Inflammatory macrophage treated with lipopolysaccharide for 4 hours (primary cell): ENCODE measurements at places on chromosomes 11 and 22.

DNA sequence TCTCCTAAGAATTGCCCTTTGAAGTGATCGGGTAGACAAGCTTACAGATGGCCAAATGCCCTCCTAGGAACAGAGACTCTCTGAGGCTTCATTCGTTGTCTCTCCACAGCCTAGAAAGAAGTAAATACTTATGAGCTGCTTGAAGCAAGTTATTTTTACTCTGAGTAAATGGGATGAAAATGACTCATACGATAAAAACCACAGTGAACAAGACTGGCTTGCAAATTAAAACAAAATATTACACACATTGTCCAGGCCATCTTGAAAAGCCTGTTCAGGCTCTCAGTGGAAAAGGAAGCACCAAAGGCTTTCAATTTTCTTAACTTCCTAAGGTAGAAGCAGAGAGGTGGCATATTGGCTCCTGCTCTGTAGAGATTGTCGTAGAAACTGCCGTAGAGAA, 294.2 kb downstream of the NELL1 start:
- no peak for DNase-seq

DNA sequence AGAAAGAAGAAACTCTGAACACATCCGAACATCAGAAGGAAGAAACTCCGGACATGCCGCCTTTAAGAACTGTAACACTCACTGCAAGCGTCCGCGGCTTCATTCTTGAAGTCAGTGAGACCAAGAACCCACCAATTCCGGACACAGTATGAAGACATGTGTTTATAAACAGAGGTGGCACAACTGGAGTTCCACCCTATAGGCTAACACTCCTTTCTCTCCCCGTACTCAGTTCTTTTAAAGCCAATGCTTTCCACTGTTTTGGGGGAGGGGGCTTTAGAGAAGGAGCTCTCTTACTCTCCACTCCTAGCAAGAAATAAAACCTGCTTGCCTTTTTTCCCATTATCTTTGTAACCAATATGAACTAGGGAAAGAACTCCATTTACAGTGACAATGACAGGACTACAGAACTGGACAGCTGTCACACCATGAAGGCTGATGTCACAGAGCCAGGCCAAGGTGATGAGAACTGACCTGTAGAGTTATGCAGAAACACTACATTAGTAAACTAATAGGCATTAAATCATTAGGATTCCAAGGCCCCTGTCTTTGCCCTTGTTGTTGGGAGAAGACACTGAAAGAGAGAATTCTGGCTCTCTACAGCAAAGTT, 733 bp downstream of the TRIM5 start:
- peak; percentile 33 for DNase-seq

DNA sequence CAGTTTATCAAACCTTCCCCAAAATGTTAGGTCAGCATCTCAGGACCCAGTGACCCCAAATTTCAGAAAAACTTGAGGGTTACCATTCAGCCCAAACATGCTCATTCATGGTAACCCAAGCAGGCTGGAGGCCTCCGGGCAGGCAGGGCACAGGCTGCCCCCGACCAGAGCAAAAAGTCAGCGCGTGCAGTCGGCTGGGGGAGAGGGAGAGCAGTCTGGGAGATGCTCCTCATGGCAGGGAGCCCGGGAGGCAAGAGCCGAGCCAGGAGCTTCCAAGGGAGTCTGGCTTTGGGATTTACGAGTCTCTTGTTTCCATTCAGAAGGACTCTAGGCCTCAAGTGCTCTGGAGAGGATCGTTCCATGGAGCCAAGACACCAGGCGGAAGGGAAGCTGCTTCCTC, 45.7 kb downstream of the RPUSD4 start:
- DNase-seq, result no peak

- peak; percentile 68 for DNase-seq
Observed at GRCh38 chr11:46006418-46007070, 84.1 kb downstream of the LARGE2 start.

- no peak for DNase-seq
Observed at GRCh38 chr11:69609351-69609750, 31.6 kb upstream of the CCND1 start.

DNA sequence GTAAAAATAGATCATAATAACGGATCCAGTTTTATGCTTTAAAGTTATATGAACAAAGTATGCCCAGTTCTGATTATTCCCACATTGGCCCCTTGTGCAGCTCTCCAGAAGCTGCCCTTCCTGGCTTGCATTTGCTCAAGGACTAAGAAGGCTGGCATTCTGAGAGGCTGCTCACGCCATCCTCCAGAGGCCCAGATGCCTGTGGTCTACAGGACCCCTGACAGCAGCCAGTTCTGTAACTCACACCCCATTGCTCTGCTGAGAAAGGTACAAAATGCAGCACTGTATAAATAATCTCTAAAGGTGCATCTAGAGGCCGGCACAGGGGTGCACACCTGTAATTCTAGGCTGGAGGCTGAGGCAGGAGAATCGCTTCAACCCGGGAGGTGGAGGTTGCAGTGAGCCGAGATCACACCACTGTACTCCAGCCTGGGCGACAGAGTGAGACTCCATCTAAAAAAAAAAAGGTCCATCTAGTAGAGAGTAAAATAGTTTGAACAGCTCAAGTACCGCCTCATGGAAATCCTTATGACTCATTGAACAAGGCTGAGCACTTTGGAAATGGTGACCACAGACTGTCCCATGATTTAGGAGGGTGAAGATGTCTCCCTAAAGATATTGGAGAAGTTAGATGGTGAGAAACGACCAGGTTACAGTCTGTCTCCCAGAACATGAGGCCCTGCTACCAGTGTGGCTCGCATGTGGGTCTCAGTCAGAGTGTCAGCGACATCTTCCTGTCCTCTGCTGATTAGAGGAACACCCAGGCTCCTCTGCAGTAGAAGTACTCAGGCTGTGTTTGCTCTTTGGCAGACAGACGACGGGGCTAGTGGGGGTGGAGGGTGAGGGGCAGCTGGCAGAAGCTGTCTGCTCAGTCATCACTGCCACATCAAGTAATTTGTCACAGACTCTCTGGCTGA, 56.3 kb downstream of the KREMEN1 start:
- peak; percentile 42 for DNase-seq

DNA sequence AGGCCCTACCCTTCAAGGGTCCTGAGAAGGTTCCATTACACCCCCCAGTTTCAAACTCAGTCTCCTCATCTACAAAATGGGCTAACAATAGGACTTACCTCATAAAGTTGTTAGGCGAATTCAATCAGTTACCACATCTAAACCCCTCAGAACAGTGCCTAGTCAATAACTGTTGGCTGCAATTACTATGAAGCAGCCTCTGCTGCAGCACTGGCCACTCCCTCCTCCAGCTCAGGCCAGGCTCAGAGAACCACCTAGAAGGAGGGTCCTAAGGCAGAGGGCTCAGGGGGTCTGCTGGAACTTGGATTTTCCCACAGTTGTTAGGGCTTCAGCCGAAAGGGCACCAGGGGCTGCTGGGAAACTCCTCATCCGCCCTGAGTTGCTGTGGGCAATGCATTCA, 4.7 kb downstream of the FADS3 start:
- no peak for DNase-seq

- DNase-seq, result peak; percentile 60
Observed at GRCh38 chr11:35348898-35349687, 70.3 kb downstream of the SLC1A2 start.

- peak; percentile 75 for DNase-seq
Observed at GRCh38 chr22:22463855-22464540, 44.5 kb downstream of the ZNF280B start.

GRCh38 chr11:72088076-72088808, 7.6 kb downstream of the LRRC51 start:
- DNase-seq, result peak; percentile 16

- DNase-seq, result peak; percentile 100
Observed at GRCh38 chr22:49970528-49971231, 10.1 kb downstream of the PIM3 start.

GRCh38 chr11:74462631-74463030, 4.7 kb downstream of the KCNE3 start:
- DNase-seq, result peak; percentile 42

DNA sequence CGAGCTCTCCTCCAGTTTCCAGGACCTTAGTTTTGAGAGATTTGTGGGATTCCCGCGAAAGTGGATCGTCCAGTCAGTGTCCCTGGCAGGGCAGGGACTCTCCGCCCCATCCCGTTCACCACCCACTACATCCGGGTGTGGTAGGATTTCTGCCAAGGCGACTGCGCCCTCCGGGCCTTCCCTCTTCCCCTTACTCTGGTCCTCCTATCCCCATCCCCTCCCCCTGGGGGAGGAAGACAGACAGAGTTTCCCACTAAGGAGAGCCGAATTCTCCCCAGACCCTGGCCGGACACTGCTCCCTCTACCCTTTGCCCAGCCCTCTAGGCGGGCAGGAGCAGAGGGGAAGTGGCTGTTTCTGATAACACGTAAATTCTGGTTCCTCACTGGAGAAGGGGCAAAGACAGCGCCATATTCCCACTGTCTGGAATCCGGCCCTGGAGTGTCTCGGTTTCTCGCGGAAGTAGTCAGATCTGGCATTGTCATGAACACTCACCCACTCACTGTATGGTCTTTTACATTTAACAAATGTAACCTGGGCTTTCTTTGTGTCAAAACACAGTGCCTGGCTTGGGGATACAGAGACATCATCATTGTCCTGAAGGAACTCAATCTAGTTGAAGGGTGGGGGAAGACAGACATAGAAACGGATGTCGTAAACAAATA, 1.1 kb upstream of the NECTIN1 start:
- DNase-seq, result peak; percentile 76

DNA sequence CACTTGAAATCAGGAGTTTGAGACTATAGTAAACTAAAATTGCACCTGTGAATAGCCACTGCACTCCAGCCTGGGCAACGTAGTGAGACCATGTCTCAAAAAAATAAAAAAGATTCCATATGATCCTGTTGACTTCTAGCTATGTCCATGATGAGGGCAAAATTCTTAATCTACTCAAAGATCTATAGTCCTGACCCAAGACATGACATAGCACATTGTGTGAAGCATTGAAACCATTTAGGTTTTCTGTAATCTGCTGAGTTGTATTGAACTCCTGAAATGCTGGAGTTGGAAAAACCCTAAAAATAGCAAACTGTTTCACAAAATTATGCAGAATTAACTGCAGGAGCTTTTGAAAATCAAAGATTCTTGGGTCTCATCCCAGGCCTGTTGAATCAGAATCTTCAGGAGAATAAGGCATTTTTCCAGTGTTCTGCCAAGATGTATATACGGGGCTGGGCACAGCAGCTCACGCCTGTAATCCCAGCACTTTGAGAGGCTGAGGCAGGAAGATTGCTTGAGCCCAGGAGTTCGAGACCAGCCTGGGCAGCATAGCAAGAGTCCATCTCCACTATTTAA, 29.8 kb upstream of the LDHA start:
- no peak for DNase-seq

GRCh38 chr11:61494381-61494961, 14.1 kb upstream of the LRRC10B start:
- no peak for DNase-seq

GRCh38 chr11:130313383-130314183, 1.1 kb downstream of the ZBTB44 start:
- no peak for DNase-seq

GRCh38 chr22:35627267-35628041, 10.3 kb upstream of the MB start:
- peak; percentile 89 for DNase-seq

DNA sequence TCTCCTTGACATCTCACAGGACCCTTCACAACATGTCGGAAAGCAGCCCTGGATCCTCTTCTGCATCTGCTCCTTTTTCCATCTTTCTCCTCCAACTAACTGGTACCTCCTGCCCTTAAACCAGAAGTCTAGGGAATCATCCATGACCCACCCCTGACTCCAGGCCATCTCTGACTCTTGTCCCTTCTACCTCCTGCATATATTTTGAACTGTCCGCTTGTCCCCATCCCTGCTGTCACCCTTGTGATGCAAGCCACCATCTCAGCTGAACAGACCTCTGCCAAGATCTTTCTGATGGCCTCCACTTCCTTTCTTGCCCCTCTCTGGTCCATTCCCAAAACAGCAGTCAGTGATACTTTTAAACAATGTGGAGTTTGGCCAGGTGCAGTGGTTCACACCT, 7.0 kb downstream of the RIBC2 start:
- no peak for DNase-seq

DNA sequence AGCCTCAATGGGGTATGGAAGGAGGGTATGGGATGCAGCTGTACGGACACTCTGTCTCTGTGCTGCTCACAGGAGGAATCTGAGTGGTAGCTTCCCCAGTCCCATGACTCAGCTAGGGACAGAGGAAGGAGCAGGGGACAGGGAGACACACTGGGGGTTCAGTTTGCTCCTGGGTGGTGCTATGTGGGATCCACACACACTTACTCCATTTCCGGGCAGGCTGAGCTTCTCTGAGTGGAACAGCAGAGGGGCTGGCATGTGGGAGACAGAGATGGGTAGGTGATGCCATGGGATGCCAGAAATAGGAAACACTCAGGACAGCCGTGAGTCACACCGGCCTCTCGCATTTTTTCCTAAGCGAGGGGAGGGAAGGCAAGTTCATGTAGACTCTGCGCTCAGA, 59.2 kb upstream of the KIRREL3 start:
- no peak for DNase-seq

- no peak for DNase-seq
Observed at GRCh38 chr11:18720091-18720807, 5.7 kb downstream of the IGSF22 start.

- no peak for DNase-seq
Observed at GRCh38 chr22:23471698-23472097, 108.4 kb downstream of the IGLL1 start.

DNA sequence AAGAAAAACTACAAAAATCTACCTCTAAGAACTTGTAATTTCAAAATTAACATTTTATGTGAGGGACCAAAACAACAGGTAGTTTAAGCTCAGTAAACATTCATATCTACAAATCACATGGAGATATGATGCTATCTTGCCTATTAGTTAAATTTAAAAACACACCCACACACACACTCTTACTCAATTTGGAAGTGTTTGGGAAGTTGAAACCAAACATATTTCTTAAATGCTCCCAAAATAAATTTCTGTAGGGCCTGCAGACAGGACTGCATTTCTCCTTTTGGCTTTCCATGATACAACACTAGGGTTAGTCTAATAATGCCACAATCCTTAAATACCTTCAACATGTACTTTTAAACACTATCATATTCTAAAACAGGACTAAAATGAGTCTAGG, 7.0 kb downstream of the PITPNB start:
- peak; percentile 86 for DNase-seq

- peak; percentile 45 for DNase-seq
Observed at GRCh38 chr11:3109921-3110706, 52.9 kb upstream of the CARS1 start.

DNA sequence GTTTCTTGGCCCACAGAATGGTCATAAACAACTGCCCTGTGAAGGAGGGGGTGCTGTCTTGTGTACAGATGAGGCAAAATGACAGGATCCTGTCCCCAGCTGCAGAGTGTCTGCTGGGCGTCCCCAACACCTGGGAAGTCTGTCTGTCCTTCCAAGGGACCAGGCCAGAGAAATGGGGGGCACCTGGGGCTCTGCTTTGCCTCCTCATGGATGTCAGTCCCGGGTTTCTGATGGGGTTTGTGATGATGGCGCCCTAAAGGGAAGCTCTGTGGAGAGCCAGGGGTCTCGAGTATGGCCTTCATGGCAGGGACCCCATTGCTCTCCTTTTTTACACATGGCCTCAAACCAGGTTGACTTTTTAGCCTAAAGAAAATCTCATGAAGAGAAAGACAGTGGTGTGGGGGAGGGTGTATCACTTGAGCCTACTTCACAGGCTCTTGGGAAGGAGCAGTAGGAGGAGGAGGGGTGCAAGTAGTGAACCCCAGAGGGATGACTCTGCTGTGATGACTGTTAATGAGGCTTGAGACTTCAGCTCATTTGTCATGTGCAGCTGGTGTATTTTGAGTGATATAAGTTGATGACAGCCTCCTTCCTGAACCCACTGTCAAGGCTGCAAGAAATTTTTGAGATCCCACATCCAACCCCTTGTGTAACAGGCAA, 40.6 kb upstream of the TUB start:
- no peak for DNase-seq
